Vagina (tissue), 2 donors: ENCODE measurements at places on chromosomes 6 and 20.

DNA sequence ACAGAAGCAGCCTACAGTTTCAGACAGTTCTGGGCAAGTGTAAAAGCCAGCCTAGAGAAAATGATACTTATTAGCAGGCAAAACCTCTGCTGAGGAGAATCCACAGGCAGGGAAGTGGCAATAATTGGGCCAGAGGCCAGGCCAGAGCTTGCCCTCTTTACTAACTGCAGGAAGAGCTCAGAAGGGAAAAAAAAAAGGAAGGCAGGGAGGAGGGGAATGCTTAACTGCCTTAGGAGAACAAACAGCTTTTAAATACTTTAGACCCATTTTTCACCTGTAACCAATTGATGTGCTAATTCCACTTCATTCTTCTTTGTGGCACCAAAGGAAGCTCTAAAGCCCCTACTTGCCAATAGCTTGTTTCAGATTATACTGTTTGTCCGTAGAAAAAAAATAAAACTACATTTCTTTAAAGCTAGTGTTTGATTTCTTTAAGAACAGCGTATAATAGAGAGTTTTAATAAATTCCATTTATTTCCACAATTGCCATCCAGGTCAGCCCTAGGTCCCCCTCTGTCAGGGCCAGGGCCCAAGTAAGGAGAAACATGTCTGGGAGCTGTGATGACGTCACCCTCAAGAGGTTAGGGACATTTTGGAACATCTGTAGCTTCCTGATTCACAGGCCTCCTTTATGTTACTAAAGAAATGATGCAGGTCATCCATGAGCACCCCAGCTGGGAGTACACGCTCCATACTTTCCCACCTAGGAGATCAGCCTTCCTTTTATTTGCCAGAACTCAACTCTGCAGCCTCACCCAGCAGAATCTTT, 384.3 kb downstream of the CDC5L start:
- DNase-seq, result no peak

DNA sequence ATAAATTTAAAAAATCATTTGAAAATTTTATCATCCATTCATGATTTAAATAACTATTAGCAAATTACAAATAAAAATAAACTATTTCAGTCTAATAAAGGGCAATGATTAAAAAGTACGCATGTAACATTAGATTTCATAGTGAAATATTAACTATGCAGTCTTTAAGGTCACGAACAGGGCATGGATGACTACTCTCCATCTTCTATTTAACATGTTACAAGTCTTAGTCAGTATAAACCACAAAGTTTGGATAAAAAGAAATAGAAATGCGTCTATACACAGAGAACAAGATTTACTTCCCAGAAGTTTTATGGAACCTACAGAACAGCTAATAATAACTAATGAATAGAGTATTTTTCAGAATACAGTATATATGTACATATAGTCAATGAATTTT, 1016.0 kb downstream of the EYS start:
- DNase-seq, result no peak

- no peak for DNase-seq
Measured at GRCh38 chr6:5204376-5204775, 56.4 kb downstream of the LYRM4 start.

DNA sequence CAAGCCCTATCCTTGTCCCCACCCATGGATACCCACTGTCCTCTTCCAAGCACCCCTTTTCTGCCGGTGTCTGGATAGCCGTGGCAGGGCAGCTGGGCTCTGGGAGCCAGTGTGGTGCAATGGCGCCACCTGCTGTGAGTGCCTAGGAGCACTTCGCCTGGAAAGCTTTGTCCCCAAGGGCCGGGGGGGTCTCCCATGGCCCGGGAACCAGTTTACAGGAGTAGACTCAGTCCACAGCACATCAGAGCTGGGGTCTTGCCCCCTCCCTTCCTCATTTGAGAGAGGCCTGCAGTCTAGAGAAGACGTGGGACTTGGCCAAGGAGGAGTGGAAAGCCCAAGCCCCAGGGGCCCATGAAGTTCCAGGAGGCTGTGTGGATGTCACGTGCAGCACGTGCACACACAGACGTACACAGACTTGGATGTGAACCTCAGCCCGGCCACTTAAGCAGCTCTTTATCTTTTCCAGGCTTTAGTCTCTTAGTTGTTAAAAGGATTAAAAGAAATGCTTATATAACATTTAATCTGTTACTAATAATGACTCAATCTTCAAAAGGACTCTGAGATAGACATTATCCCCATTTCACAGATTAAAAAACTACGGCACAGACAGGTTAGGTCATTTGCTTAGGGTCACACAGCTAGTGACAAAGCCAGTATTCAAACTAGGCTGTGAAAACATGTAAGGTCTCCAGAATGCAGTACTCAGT, 40.9 kb upstream of the CDH22 start:
- DNase-seq, result no peak

GRCh38 chr6:86017236-86017635, 374.6 kb upstream of the SYNCRIP start:
- DNase-seq, result no peak

- no peak for DNase-seq
Measured at GRCh38 chr20:3173610-3174441, 477 bp upstream of the LZTS3 start.

DNA sequence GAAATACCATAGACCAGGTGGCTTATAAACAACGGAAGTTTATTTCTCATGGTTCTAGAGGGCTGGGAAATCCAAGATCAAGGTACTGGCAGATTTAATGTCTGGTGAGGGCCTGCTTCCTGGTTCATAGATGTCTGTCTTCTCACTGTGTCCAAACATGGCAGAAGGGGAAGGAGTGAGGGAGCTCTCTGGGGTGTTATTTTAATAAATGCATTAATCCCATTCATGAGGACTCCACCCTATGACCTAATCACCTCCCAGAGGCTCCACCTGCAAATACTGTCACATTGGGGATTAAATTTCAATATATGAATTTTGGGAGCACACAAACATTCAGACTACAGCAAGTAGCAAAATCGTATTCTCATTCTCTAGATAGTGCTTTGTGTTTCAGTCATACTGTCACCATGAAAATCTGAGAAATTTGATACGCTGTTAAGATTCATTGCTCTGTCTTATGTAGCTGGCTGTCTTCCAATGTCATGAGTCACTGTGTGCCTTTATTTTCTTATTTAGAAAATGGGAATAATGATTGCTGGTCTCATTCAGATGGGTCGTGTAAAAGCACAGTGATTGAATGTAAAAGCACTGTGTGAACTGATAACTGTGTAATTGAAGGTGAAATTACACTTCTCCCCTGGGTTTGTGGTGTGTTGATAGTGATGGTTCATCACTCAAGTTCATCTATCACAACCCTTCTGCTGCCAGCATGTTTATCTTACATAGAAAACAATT, 8.9 kb upstream of the ERVFRD-1 start:
- DNase-seq, result no peak

DNA sequence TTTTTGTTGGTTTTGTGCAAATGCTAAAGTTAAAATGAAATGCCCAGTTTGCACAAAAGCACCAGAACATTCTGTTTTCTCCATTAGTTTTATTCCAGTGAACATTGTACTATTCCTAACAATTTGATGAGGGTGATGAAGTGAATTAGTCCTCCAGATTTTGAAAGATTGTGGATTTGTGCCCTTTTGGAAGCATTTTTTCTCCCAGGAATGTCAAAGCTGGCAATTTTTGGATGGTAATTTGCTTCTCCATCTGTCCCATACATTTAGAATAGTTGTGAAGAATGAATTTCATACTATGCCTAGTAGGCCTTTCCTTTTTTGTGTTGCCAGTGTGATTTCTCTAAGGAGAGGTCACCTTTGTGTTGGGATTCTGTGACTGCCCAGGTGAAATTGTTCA, 797.2 kb downstream of the BCKDHB start:
- no peak for DNase-seq

DNA sequence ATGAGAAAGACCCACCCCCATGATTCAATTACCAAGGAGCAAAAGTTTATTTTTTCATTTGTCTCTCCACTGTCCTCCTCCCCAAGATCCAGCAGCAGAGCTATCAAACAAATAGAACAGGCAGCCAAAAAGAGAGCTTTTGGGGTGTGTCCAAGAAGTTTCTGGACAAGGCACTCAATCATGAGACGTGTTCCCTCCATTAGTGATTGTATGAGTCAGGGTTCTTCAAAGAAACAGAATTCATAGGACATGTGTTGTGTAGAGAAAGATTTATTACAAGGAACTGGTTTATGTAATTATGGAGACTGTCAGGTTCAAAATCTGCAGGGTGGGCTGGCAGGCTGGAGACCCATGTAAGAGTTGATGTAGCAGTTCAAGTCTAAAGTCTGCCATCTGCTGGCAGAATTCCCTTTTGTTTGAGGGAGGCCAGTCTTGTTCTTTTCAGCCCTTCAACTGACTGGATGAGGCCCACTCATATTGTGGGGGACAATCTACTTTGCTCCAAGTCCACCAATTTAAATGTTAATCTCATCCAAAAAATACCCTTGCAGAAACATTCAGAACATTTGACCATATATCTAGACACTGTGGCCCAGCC, 248.1 kb upstream of the OPRM1 start:
- no peak for DNase-seq

- no peak for DNase-seq
Measured at GRCh38 chr20:62797671-62798532, 1.6 kb downstream of the MRGBP start.

DNA sequence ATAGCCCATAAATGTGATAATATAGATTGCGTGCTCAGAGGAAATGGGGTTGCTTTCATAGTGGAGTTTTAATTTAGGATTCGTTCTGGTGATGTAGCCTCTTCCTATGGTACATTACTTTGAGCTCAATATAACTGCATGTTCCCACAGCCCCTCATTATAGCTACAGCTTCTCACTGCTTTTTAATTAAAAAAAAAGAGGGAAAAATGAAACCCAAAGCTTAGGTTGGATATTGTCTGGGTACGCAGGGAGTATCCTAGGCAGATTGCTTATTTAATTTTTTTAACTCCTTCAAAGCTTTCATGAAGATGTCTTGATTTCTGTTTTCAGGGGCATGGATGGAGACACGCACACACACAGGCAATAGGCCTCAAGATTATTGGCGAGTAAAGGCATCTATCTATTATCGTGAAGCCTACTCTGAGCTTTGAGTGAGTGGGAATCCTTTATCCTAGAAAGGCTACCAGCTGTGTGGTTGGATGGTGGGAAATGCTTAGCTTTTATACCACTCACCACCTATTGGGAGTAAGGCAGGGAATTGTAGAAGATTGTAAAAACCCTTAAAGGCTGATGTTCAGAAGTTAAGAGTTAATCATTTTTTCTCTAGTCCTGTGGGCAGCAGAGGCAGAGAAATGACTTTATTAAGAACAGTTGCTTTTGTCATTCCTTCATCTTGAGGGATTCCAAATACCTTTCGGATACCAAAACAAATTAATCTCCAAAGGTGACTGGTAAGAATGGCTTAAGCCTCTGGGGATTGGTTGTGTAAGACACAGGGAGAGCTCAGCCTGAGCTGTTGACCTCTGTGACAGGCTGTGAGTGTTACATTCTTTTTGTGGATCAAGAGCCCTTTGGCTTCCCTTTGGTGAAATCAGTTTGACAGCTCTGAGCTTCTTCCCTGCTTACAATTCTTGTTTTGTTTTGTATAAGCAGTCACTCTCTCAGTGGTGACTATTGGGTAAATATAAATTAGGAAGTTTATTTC, 33.4 kb downstream of the CTNNBL1 start:
- no peak for DNase-seq

- DNase-seq, result no peak
Measured at GRCh38 chr6:118965843-118966370, 30.9 kb upstream of the MCM9 start.

DNA sequence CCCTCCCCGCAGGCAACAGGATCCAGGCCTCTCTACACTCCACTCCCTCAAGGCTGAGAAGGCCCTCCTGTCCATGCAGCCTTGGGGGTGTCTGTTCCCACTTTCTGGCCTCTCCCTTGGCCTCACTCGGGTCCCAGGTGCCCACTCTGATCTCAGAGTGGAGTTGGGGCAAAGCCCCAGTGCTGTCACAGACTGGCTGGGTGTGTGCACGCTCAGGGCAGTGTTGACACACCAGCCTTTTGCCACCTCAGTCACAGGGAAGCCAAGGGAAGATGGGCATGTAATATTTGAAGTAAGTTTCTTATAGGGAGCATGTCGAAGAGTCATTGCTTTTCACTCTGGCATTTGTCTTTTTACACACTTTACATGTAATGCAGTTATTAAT, 44.9 kb downstream of the HLA-DRA start:
- no peak for DNase-seq

- no peak for DNase-seq
Measured at GRCh38 chr6:109521080-109521479, 38.1 kb upstream of the ZBTB24 start.

DNA sequence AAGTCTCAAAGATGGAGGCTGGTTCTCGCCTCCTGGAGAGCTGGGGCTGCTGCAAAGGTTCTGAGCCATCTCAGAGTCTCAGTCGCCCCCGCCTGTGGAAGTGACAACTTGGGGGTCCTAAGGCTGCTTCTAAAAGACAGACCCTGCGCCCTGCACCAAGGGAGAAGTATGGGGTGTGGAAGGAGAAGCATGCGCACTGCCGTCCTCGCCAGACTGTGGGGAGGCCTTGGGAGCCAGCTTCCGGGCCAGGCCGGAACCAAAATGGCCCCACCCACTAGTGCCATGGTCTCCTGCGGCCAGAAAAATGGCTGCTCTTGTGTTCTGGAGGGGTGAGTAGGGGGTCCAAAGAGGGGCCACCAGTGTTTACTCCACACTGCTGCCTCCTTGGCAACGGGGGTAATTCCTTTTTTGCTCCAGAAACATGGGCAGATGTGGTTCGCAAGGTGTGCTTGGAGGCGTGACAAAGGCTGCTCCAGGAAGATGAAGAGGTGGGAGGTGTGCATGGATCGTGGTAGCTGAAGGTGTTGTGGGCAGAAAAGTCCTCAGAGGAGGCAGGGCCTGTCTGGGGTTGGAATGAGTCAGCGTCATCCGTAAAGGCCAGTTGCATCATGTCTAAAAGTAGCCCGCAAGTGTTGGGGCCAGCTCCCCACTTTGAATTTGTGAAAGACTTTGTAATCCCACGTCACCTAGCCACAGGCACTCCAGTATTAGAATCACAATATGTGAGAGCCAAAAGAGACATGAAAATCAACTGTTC, 329.8 kb upstream of the SOX4 start:
- DNase-seq, result no peak

DNA sequence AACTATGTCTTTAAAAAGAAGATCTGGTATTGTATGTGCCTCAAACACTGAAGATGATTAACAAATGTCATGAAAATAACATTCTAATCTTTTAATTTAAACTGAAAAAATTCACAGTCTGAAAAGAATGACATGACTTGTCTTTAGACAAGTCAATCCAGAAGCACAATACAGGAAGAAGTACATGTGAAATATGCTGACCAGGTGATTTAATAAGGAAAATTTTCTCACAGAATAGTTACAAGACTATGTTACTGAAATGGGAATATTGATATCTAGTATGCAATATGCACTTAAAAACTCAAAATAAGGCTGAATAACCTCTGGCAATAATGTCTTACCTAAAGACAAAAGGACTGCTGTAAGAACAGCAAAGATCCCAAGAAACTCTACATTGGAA, 13.1 kb downstream of the CEP85L start:
- no peak for DNase-seq

GRCh38 chr6:41229721-41230120, 1.6 kb downstream of the TREML4 start:
- DNase-seq, result no peak

GRCh38 chr20:62951896-62952372, 575 bp upstream of the SLC17A9 start:
- no peak for DNase-seq
